ENCODE measurements at places on chromosomes 2 and 18. TPM values are rescaled to one million over a fixed set of nuclear protein-coding genes. Genes with fewer than 3 reads are reported as not detected.

GRCh38 chr18:45164551-45164950 is 450.7 kb upstream of the SLC14A2 start:
- DNase-seq: no peak
- no peaks in the 10 kb centered on the region for H3K27me3 ChIP-seq
- H3K4me1 ChIP-seq: peaks cover 14% of the 10 kb centered on the region

- no peak for DNase-seq
- H3K4me3 ChIP-seq: no peak overlapping the region
- no peaks in the 10 kb centered on the region for H3K4me1 ChIP-seq
- H3K36me3 ChIP-seq: no peaks in the 10 kb centered on the region
These were observed 832.3 kb upstream of the ID2 start for GRCh38 chr2:7849531-7849930.

The PLGLB1 gene
- 1.6 TPM for total RNA-seq

The IL1RL1 gene
- total RNA-seq: 1.3 TPM

The PFN4 gene
- total RNA-seq: 1.0 TPM

DNA sequence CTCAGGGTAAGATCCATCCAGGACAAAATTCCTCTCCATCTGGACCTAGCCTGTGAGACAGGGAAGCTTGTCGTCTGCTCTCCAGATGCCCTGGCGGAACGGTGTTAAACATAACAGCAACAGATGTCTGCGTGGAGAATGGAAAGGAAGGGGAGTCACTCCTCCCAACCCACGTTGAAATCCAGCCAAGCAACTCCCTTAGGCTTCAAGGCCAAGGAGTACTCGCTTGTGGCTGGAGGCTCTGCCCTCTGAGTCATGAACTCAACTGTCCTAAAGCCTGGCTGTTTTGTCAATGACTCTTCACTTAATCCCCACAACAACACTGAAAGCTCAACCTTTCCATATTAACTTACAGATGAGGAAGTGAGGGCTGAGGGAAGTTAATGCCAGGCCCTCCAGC is 42.2 kb downstream of the TPO start:
- no peak for DNase-seq
- H3K4me3 ChIP-seq: no peak overlapping the region
- no peak overlapping the region for H3K27ac ChIP-seq
- H3K36me3 ChIP-seq: no peaks in the 10 kb centered on the region

- no peaks in the 10 kb centered on the region for H3K4me1 ChIP-seq
- DNase-seq: peak; percentile 60
- H3K27me3 ChIP-seq: no peaks in the 10 kb centered on the region
- no peak overlapping the region for H3K4me3 ChIP-seq
- no peak overlapping the region for H3K27ac ChIP-seq
- no peaks in the 10 kb centered on the region for H3K36me3 ChIP-seq
These were observed 97.6 kb downstream of the NDUFA10 start for GRCh38 chr2:239927424-239927981.

The CCDC150 gene
- 3.6 TPM for total RNA-seq

GRCh38 chr2:71596011-71596410 is 142.7 kb downstream of the DYSF start:
- no peak for DNase-seq
- H3K36me3 ChIP-seq: no peaks in the 10 kb centered on the region
- H3K4me1 ChIP-seq: no peaks in the 10 kb centered on the region
- H3K27ac ChIP-seq: no peak overlapping the region
- no peak overlapping the region for H3K4me3 ChIP-seq

DNA sequence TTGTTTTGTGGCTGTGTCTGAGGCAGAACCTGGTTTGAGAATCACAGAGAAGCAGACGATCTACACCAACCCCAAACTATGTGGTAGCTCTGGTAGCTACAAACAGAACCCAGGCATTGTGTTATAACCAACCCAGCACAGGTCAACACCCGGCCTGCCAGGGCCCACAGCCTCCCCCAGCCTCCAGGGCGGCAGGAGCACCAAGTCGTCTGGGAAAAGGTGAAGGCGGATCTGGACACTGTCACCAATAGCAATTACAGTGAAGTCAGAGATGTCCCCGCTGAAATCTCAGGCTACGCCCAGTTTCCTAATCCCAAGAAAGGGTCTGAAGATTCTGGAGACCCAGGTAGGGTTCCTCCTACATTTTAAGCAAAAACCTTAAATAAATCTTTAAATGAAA is 3.6 kb downstream of the HJURP start:
- no peaks in the 10 kb centered on the region for H3K27me3 ChIP-seq
- no peak for DNase-seq
- no peak overlapping the region for H3K27ac ChIP-seq

GRCh38 chr2:152280780-152281179 is 54.2 kb upstream of the FMNL2 start:
- H3K36me3 ChIP-seq: no peaks in the 10 kb centered on the region
- no peak for DNase-seq
- H3K4me1 ChIP-seq: no peaks in the 10 kb centered on the region
- H3K27me3 ChIP-seq: no peaks in the 10 kb centered on the region
- no peak overlapping the region for H3K4me3 ChIP-seq
- no peak overlapping the region for H3K27ac ChIP-seq

DNA sequence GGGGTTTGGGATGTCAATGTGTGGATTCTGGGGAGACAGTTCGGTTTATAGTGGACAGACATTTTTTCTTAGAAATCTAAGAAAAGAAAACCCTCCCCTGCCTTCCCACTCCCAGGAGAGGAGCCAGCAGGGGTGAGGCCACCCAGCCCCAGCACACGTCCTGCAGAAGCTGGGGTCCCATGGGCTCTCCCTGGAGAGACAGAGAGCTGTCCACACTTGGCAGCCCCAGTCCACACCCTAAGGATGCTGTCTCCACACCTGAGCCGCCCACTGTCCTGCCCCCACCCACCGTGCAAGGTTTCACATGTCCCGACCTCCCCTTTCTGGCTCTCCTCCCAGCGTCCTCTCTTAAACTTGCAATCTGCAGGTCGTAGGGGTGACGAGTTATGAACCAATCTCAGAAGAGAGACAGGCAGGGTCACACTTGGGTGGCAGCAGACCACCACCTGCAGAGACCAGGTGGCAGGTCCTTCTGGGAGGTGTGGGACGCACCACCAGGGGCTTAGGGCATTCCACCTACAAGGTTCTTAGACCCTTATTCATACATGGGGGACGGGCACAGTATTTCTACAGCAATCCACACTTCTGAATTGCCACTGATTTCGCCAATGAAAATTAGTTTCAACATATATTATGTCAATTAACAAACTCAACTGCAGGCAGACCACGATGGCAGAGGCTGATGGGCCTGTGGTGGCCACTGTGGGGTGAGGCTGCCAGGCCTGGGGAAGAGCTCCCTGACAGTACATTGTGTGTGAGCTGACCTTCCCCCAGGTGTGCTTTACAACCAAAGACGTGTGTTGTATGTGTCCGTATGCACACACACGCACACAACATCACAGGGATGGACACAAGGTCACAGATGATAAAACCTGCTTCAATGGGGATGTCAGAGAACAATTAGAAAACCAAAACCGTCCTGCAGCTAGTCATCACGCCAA is 158.5 kb downstream of the TPO start:
- no peak overlapping the region for H3K27ac ChIP-seq
- no peak overlapping the region for H3K4me3 ChIP-seq
- no peak for DNase-seq
- H3K27me3 ChIP-seq: no peaks in the 10 kb centered on the region

DNA sequence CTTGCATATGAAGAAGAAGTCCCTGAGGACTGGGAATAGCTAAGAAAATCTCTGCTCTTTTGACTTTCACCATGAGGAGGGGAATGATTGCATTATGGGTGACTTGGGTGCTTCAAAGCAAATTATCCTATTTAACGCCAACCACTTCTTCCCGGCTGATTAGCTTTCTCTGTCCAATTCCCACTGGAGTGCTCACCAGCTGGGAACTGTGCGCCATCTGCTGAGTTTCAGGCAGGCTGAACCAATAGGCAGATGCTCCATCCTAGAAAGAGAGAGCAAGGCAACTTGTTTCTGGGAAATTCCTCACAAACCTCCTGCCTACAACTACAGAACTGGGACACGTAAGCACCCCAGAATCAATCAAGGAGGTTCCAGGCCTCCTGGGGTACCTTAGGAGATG is 49.4 kb downstream of the POLE4 start:
- no peaks in the 10 kb centered on the region for H3K27me3 ChIP-seq
- H3K27ac ChIP-seq: no peak overlapping the region
- H3K36me3 ChIP-seq: no peaks in the 10 kb centered on the region
- no peaks in the 10 kb centered on the region for H3K4me1 ChIP-seq
- DNase-seq: no peak

DNA sequence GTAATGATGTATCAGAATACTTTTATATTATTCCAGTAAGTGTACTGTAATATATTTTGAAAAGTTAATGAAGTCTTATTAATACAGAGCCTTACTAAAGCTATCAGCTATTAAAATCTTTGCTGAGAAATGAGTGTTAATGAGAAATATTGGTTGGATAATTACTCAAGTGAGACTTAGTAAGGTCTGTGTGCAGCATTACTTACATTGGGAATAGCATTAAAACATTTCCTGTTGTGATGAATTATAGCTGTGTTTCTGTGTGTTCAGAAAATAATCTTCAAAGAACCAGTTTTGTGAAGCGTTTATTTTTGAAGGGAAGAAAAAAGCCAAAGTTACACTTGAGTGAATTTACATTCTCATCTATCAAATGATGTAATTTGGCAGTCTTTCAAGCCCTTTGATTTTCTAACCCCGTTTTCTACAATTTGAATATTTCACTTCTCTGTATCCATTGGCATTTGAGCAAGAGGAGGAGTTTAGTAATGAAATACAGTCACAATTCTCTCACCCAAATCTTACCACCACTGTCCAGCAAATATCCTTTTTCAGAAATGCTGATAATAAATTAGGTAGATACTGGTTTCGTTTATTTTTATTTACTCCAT is 123.5 kb upstream of the BOD1L2 start:
- no peak overlapping the region for H3K4me3 ChIP-seq
- DNase-seq: no peak
- no peaks in the 10 kb centered on the region for H3K4me1 ChIP-seq
- peaks cover 27% of the 10 kb centered on the region for H3K36me3 ChIP-seq

DNA sequence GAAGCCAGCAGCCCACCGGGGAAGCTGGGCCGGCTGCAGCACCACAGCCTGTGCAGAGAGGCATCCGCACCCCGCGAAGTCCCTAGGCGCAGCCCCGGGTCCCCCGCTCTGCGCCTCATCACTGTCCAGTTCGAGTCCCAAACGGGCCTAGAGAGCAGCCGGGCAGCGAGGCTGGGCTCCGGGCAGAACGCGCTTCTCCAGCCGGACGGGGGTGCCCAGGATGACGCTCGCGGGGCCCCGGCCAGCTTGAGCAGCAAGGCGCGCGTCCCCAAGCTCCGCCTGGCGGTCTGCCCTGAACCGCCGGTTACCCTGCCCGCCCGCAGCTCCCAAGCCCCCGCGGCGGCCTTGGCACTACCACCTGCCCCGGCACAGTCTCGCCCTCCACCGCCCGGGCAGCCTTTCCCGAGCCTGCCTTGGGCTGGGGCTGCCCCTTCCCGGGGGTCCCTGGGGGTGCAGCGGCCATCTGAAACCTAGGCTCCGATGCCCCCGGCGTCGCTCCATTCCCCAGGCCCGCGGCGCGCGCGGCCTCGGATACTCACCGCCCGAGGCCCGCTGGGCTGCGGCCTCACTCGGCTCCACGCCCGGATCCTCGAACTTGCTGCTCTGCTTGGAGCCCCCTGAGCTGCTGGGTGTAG is 591 bp downstream of the SLC16A14 start:
- H3K4me3 ChIP-seq: peak overlapping the region; percentile 73
- DNase-seq: no peak
- no peaks in the 10 kb centered on the region for H3K36me3 ChIP-seq

The CDK15 gene
- 0.13 TPM for total RNA-seq

- no peak overlapping the region for H3K4me3 ChIP-seq
- DNase-seq: no peak
- no peaks in the 10 kb centered on the region for H3K4me1 ChIP-seq
- H3K27me3 ChIP-seq: no peaks in the 10 kb centered on the region
- no peak overlapping the region for H3K27ac ChIP-seq
These were observed 160.3 kb upstream of the CDH19 start for GRCh38 chr18:66764230-66764629.

The HS6ST1 gene
- total RNA-seq: 70.3 TPM

- no peak overlapping the region for H3K4me3 ChIP-seq
- H3K27me3 ChIP-seq: no peaks in the 10 kb centered on the region
- H3K27ac ChIP-seq: peak overlapping the region; percentile 72
- H3K36me3 ChIP-seq: peaks cover 4% of the 10 kb centered on the region
- no peak for DNase-seq
These were observed 92.2 kb downstream of the COL6A3 start for GRCh38 chr2:237321746-237322145.

DNA sequence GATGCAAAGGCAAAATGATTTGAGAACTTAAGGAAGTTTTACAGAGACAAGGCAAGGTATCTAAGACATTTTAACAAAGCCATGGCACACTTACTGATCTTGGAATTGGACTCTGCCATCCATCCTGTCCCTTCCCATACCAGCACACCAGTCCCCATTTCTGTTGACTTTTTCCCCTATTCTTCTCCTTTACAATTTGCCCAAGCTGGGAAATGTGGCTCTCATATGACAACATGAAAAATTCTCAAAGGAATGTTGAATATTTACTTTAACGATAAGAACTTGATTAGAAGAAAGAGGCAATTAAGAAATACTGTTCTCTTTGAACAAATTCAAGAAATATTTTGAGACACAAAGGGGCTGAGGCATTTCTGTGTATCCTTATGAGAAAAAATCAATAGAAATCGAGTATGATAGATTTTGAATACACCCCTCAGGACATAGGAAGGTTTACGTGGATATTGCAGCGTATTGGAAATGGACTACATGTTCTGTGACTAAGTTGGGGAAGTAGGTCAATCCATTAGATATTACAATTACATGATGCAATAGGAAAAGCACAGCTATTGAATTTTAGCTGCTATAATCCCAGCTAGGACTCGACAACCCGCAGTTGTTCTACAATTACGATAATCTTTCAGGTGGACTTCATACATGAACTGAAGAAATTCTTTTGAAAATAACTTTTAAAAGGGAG is 201.6 kb downstream of the TRIB2 start:
- no peak overlapping the region for H3K4me3 ChIP-seq
- no peaks in the 10 kb centered on the region for H3K27me3 ChIP-seq
- no peaks in the 10 kb centered on the region for H3K36me3 ChIP-seq
- no peak for DNase-seq
- H3K27ac ChIP-seq: peak overlapping the region; percentile 33

Data from suprapubic skin (tissue), 4 donors.